ENCODE measurements at places on chromosomes 7 and 10.

- no peak for DNase-seq
These were observed 333.2 kb upstream of the PODXL start for GRCh38 chr7:131889572-131890150.

DNA sequence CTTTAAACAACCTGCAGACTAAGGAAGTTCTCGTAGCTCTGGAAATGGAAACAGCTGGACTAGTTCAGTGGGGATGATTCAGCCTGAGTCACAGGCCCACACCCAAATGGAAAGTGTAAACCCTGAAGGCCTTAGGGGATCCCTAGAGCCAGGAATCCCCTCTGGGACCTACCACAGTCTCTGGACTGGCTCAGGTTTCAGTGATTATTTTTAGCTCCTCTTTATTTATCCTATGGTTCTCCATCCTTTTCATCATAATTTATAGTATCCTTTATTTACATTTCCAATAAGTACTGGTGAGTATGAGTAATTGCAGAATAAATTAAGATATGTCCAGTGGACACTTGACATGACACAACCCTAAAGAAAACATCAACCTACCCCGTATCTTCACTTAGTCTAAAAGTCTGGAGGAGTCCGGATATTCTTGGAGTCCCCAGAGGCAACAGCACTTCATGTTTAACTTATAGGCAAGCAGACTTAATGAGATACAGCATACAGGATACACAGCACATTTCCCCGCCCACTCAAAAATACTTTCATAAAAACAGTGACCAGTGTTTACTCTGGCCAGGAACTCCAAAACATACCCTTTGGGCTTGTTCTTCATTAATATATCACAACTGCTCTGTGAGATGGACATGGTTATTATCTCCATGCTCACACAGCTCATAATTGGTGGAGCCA, 28.4 kb upstream of the SEMA3E start:
- no peak for DNase-seq

GRCh38 chr7:157477550-157478212, 140.9 kb downstream of the DNAJB6 start:
- no peak for DNase-seq

GRCh38 chr7:86991771-86992191, 67.7 kb downstream of the ELAPOR2 start:
- DNase-seq: no peak

DNA sequence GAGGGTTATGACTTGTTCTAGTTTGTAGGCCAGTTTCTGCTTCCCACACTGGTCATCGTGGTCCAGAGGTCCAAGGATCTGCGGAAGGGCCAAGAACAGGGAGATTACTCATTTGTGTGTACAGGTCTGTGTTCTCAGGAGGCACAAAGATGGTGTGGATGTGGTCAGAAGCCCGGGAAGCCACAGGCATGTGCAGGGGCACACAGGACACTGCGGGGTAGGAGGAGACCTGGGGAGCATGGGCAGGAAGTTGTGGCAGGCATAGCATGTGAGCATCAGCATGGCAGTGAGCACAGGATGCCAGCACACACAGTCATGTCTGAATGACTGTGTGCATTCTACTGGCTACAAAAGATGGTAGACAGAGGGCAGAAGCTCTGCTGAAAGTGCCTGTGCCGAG, 445.8 kb downstream of the PLXNA4 start:
- no peak for DNase-seq

DNA sequence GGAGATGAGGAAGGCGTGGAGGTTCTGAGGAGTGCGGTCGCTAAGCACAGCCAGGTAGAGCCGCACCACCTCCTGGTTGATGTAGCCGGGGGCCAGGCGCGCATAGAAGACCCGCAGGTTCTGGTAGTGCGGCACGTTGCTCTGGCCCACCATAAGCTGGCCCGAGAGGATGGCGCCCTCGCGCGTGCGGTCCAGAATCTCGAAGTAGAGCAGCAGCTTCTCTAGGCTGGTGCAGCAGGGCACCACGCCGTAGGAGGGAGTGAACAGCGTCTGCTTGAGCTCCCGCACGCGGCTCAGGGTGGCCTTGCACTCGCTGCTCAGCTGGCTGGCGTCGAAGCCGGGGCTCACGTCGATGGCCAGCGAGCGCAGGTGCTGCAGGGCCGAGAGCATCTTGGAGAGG, 77.8 kb upstream of the TNRC18 start:
- DNase-seq: no peak

DNA sequence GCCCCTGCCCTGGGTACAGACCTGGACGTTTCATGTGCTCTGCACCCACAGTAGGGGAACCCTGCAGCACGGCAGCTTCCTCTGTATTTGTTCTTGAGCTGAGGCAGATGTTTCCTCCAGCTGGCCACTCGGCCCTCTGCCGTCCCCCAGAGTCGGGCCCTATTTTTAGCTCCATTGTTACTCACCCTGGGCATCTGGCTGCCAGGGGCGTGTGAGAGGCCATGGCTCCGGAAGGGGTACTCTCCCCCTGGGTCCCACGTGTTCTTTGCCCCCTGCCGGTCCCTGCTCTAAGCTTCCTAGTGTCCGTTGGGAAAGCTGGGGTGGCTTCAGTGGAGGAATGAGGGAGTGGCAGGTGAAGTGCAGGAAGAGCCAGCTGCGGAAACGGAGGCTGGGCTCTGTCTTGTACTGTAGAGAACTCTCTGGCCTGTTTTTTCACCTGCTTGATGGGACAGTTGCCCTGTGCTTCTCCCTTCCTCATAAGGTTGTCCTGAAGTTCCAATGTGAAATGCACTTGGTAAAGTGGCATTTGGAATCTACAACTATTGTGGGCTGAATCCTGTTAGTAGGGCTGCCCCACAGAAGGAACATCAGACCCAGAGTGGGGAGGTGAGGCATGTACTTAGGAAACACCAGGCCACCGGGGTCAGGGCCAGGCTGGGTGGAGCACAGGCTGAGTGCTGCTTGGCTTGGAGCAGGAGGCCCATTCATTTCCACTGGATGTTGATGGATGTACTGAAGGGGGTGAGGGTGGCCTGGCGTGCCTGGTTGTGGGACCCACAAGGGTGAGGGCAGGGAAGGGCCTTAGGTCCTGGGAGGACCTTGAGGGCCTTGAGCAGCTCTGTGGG, 30.6 kb downstream of the PALD1 start:
- no peak for DNase-seq

GRCh38 chr10:72331575-72332422, 22.9 kb downstream of the DNAJB12 start:
- no peak for DNase-seq

DNA sequence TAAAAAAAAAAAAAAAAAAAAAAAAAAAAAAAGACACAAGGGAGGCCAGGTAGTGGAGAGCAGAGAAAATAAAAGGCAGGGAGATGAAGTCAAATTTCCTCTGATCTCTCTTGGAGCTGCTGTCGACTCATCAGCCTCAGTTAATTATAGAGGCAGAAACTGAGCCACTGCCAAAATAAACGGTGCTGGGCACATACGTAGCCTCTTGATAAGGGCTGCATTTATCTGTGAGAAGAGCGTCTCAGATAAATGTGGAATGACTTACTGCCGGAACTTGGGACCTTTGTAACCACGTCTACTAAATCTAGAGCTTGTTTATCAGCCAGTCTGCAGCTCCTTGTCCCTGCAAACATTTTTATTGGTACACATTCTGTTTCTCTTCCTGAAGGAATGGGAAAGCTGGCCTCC, 162.3 kb downstream of the BAMBI start:
- DNase-seq: no peak

Measured in stimulated activated CD4-positive, alpha-beta T cell treated with anti-CD3 and anti-CD28 coated beads, Interleukin-1b, Interleukin-23, amount 100 ng/mL, for 1 hour (primary cell).